ENCODE measurements at places on chromosomes 12 and 14. TPM values are rescaled to one million over a fixed set of nuclear protein-coding genes. Genes with fewer than 3 reads are reported as not detected.

Gene WNT5B
- total RNA-seq = 0.89 TPM

Gene SLC7A7
- 0.40 TPM for total RNA-seq

Gene MYF5
- not detected for total RNA-seq

Gene KRT5
- total RNA-seq = not detected

Gene SERPINA1
- 0.59 TPM for total RNA-seq

Gene TSPAN8
- total RNA-seq = not detected

Gene PSMB5
- 150 TPM for total RNA-seq

Gene TAS2R43
- total RNA-seq = 1.2 TPM

Gene GZMH
- 24.3 TPM for total RNA-seq

Gene B4GALNT3
- total RNA-seq = 6.6 TPM

Gene CLEC14A
- total RNA-seq = not detected

Gene MMP19
- not detected for total RNA-seq

Gene ADCY6
- total RNA-seq = 0.73 TPM

Gene TOMM20L
- total RNA-seq = not detected

Gene C1R
- 1.4 TPM for total RNA-seq

Gene PLEKHG7
- not detected for total RNA-seq

Gene CLEC4D
- total RNA-seq = not detected

Gene BCL2L14
- 14.2 TPM for total RNA-seq

Gene DHRS1
- 10.3 TPM for total RNA-seq

Gene POTEG
- total RNA-seq = not detected

Gene SRRM4
- total RNA-seq = not detected

Gene SEL1L
- total RNA-seq = 58.8 TPM

Gene SLC22A17
- total RNA-seq = 2.3 TPM

Gene CLEC6A
- not detected for total RNA-seq

Gene RNASE2
- total RNA-seq = not detected

Gene TOGARAM1
- total RNA-seq = 7.9 TPM

Gene KRT7
- 12.3 TPM for total RNA-seq

Gene DHRS2
- 3.1 TPM for total RNA-seq

Gene AMDHD1
- 0.21 TPM for total RNA-seq

Gene BICDL1
- total RNA-seq = 148 TPM

Gene C12orf54
- not detected for total RNA-seq

Gene FAIM2
- 0.54 TPM for total RNA-seq

Gene EDDM3A
- not detected for total RNA-seq

Gene ADSS1
- total RNA-seq = 0.96 TPM

Gene CD69
- 111 TPM for total RNA-seq

Gene KCNMB4
- 0.19 TPM for total RNA-seq

Gene PDE3A
- not detected for total RNA-seq

Gene HOXC6
- not detected for total RNA-seq

Gene REC8
- 33.8 TPM for total RNA-seq

Gene RARG
- total RNA-seq = 58.5 TPM

Gene ANO2
- total RNA-seq = not detected

Gene PRIMA1
- not detected for total RNA-seq

Gene ATP2A2
- 222 TPM for total RNA-seq

Gene C12orf60
- total RNA-seq = 2.2 TPM

Gene IPO8
- total RNA-seq = 41.3 TPM

Gene LRP1-AS
- total RNA-seq = not detected
